ENCODE measurements at places on chromosomes 12 and 14. TPM values are rescaled to one million over a fixed set of nuclear protein-coding genes. Genes with fewer than 3 reads are reported as not detected.

KLRC1 gene
- not detected for total RNA-seq

GZMH gene
- not detected for total RNA-seq

SPRING1 gene
- total RNA-seq = 71.1 TPM

- no peak overlapping the region for H3K27ac ChIP-seq
- no peaks in the 10 kb centered on the region for H3K36me3 ChIP-seq
- H3K4me1 ChIP-seq = no peaks in the 10 kb centered on the region
- H3K27me3 ChIP-seq = no peaks in the 10 kb centered on the region
- no peak overlapping the region for H3K4me3 ChIP-seq
Measured at GRCh38 chr14:85391892-85392291, 138.1 kb upstream of the FLRT2 start.

DNA sequence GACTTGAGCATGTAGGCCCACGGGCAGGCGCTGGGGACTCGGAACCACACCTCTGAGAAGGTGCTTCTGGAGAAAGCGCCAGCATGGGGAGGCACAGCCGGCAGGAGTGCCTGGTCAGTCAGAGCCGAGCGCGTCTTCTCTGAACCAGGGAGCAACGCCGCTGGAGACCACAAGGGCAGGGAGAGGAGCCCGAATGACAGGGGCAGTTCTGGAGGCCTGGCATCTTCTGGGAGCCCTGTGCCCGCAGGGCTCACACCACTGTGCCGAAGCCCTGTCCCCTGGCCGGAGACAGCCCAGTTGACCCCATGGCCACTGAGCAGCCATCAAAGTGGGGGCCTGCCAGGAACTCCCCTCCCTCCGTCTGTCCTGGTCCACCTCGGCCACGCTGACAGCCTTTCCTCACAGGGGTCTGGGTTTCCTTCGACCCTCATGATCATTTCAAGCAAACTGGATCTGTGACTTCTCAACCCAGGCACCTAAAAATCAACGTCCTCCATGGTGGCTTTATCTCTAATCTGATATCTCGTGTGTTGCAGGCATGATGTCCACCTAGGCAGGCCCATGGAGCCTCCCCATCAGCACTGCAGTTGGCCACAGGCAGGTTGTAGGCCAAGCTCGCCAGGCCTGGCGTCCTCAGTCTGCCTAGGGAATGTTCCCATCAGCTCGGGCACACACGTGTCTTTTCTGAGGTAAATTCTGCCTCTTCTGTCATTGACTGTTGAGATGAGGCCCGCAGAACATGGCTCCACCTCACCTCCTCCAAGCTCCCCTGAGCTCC, 299.3 kb upstream of the RTL1 start:
- H3K27me3 ChIP-seq = no peaks in the 10 kb centered on the region
- DNase-seq = no peak
- H3K27ac ChIP-seq = no peak overlapping the region

- H3K27ac ChIP-seq = no peak overlapping the region
- H3K4me1 ChIP-seq = no peaks in the 10 kb centered on the region
- DNase-seq = no peak
- H3K36me3 ChIP-seq = no peaks in the 10 kb centered on the region
- no peak overlapping the region for H3K4me3 ChIP-seq
Measured at GRCh38 chr14:68554231-68554630, 238.6 kb downstream of the ZFP36L1 start.

DNA sequence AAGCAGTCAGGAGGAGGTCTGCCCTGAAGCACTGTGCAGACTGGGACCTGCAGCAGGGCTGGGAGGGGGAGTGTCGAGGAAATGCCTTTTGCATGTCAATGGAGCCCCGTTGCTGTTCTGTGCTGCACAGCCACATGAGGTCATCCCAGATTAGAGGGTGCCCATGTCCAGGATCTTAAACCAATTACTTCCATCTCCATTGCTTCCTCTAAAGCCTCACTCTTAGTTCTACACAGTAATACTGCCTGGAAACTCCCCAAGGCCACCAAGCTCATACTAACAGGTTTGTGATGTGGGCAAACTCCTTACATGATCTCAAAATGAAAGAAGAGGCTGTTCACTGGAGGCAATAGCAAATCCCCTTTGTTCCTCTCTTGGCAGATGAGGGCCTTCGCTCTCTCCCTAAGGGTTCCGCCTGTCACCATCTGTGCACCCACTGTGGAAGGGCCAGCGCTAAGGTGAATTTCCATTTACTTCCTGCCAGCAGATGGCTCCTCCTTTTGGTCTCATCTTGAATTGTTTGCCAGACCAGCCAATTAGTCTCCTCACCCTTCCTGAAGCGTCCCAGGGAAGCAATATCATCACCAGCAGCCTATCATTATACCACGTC, 35.4 kb upstream of the LTA4H start:
- no peaks in the 10 kb centered on the region for H3K36me3 ChIP-seq
- H3K27me3 ChIP-seq = no peaks in the 10 kb centered on the region
- no peak for DNase-seq
- H3K4me3 ChIP-seq = no peak overlapping the region
- H3K4me1 ChIP-seq = no peaks in the 10 kb centered on the region
